ENCODE measurements at places on chromosomes 7 and 10. TPM values are rescaled to one million over a fixed set of nuclear protein-coding genes. Genes with fewer than 3 reads are reported as not detected.

AKR1C3 gene
- total RNA-seq = 69.5 TPM

FGFR2 gene
- total RNA-seq = 18.8 TPM

NPFFR1 gene
- total RNA-seq = not detected

C10orf105 gene
- total RNA-seq = not detected

ANKRD30A gene
- total RNA-seq = not detected

ZNF503 gene
- 2.6 TPM for total RNA-seq
